Mucosa of gallbladder (tissue), 1 donor: ENCODE measurements at places on chromosomes 6 and 20. TPM values are rescaled to one million over a fixed set of nuclear protein-coding genes. Genes with fewer than 3 reads are reported as not detected.

The NKX2-2 gene
- not detected for total RNA-seq

The NOTCH4 gene
- 14.9 TPM for total RNA-seq

The HLA-F gene
- total RNA-seq, result 87.3 TPM

The COL11A2 gene
- 0.66 TPM for total RNA-seq

The GSTA3 gene
- total RNA-seq, result not detected

The C6orf15 gene
- total RNA-seq, result not detected

The KCNS1 gene
- 11.2 TPM for total RNA-seq

The SLC22A3 gene
- 36.0 TPM for total RNA-seq

The COL21A1 gene
- 3.3 TPM for total RNA-seq

The SDHAF4 gene
- 9.5 TPM for total RNA-seq

The NNAT gene
- 6.3 TPM for total RNA-seq

The NEURL2 gene
- 5.9 TPM for total RNA-seq

The KIF6 gene
- total RNA-seq, result 2.6 TPM

The CARMIL1 gene
- 38.6 TPM for total RNA-seq

The THBS2 gene
- 21.9 TPM for total RNA-seq

The SLC17A9 gene
- total RNA-seq, result 19.8 TPM

The EFCAB8 gene
- total RNA-seq, result 0.20 TPM

The HLA-C gene
- 601 TPM for total RNA-seq

The CTNNBL1 gene
- total RNA-seq, result 44.0 TPM

The ADGRF5 gene
- 10.1 TPM for total RNA-seq

The TRAPPC3L gene
- not detected for total RNA-seq

The DNAH8 gene
- 0.03 TPM for total RNA-seq

The ISM1 gene
- total RNA-seq, result 0.95 TPM

The CCDC167 gene
- 12.9 TPM for total RNA-seq

The CST2 gene
- total RNA-seq, result not detected

The NKX2-4 gene
- total RNA-seq, result not detected

The KHDRBS2 gene
- 1.2 TPM for total RNA-seq

The HLA-DOB gene
- 0.69 TPM for total RNA-seq

The OOEP gene
- 0.58 TPM for total RNA-seq

The COMMD7 gene
- total RNA-seq, result 43.8 TPM

The KCNK16 gene
- not detected for total RNA-seq

The OPN5 gene
- total RNA-seq, result not detected

The RAET1G gene
- 0.52 TPM for total RNA-seq

The CPNE5 gene
- 1.3 TPM for total RNA-seq

The BANF2 gene
- total RNA-seq, result not detected

The SALL4 gene
- total RNA-seq, result 0.20 TPM

The SYNCRIP gene
- total RNA-seq, result 63.8 TPM

The COX4I2 gene
- total RNA-seq, result 3.8 TPM
